CD4-positive, alpha-beta T cell treated with Interferon gamma for 1 hour (primary cell): ENCODE measurements at places on chromosomes 2 and 18.

GRCh38 chr18:41449612-41450011 is 505.4 kb upstream of the PIK3C3 start:
- no peak for DNase-seq

GRCh38 chr2:60260639-60261296 is 292.7 kb downstream of the BCL11A start:
- no peak for DNase-seq

GRCh38 chr2:225290757-225291400 is 108.6 kb upstream of the NYAP2 start:
- DNase-seq, result no peak

GRCh38 chr2:200749631-200750322 is 61.9 kb upstream of the BZW1 start:
- no peak for DNase-seq

DNA sequence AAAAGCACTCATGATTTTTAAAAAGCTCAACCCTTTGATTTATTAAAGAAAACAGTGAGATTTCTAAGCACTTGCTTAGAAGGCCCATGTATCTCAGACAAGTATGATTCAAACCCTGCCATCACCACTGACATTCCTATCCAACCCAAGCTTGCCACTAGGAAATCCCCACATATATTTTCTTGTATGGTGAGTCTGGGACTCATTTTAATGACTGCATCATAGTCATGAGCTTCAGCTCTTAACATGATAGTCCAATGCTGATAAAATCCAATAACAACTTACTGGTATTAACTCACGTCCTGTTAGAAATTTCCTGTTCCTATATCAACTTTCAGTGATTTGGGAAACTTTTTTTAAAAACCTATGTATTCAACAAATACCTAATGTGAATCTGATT is 39.4 kb upstream of the NCKAP5 start:
- no peak for DNase-seq

DNA sequence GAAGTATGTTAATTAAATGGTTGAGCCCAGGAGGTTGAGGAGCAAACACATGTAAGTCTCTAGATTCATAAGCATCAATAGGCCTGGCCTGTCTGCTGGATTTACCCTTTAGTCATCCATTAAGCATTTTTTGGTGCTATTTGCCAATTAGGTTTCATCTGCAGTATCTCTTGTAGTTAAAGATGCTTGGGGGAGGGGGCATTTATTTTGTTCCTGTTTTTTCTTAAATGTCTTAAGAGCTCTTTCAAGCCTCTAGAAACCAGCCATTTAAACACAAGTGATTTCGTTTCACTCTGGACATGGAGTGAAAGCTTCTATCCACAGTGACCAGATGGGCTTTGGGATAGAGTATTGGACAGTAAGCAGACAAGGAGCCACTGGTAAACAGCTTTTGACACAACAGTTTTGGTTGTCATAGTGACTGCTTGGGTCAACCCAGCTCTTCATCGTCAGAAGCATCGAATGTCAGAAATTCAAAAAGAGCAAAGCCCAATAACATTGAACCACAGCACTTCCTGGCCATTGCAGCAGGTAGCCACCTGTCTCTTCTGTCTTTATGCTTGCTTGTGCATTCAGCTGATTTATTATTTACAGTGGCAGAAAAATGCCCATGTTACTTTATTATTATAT is 4.9 kb downstream of the QPCT start:
- no peak for DNase-seq

- DNase-seq, result no peak
Observed at GRCh38 chr2:9232886-9233285, 26.3 kb downstream of the ASAP2 start.

DNA sequence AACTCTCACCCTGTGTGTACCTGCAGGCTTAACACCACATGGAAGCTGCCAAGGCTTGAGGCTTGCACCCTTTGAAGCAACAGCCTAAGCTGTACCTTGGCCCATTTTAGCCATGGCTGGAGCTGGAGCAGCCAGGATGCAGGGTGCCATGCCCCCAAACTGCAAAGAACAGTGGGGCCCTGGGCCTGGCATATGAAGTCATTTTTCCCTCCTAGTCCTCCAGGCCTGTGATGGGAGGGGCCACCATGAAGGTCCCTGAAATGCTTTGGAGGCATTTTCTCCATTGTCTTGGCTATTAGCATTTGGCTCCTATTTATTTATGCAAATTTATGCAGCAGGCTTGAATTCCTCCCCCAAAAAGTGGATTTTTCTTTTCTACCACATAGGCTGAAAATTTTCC is 238.4 kb downstream of the CDCA7 start:
- DNase-seq, result no peak

- DNase-seq, result no peak
Observed at GRCh38 chr2:224302952-224303351, 99.0 kb downstream of the FAM124B start.

- DNase-seq, result no peak
Observed at GRCh38 chr18:2606335-2606734, 35.0 kb downstream of the NDC80 start.

DNA sequence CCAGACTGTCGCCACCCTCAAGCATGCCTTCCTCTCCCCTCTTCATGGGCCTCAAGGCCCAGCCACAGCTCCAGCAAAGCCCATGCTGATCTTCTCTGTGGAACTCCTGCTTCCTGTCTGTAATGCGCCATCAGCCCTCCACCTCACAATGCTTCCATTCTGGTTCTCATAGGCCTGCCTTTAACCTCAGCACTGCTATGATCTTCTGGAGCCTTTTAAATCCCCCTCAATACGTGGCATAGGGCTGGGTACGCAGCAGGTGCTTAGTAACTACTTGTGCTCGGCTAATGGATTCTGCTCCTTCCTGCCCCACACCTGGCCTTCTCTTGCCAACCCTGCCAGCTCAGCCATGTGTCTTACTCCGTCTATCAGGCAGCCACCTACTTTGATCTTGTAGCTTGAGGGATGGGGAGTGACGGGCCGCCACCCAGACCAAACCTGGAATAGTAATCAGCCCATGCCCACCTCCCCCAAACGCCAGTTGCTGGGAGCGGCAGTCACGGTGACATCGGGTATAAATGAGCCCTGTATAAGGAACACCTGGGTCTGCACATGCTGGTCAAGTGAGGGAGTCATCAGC is 106.7 kb upstream of the MCFD2 start:
- DNase-seq, result no peak

GRCh38 chr18:48819276-48819675 is 131.5 kb downstream of the SMAD7 start:
- no peak for DNase-seq

GRCh38 chr2:60295636-60295962 is 257.9 kb downstream of the BCL11A start:
- DNase-seq, result no peak

- DNase-seq, result no peak
Observed at GRCh38 chr2:69216535-69217332, 170.3 kb downstream of the GFPT1 start.

GRCh38 chr18:41126541-41127235 is 828.3 kb upstream of the PIK3C3 start:
- no peak for DNase-seq

DNA sequence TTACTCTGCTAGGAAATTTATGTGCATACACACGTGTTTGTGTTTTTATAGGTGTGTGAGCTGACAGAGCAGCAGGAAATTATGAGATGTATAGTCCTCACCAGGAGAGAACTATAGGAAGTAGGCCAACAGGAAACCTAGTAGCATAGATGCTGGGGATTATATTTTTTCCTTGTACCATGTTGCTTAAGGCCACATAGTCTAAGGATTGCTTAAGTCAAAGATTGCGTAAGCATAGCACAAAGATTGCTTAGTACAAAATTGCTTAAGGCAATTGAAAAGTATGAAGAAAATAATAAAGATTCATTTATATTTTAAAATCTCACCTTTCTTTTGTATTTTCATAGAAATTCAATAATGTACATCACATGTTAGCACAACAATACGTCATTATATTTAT is 18.7 kb upstream of the CCDC102B start:
- DNase-seq, result no peak

- DNase-seq, result no peak
Observed at GRCh38 chr2:192196421-192197194, 1.9 kb upstream of the TMEFF2 start.

GRCh38 chr2:57397550-57398360 is 648.9 kb upstream of the VRK2 start:
- no peak for DNase-seq

DNA sequence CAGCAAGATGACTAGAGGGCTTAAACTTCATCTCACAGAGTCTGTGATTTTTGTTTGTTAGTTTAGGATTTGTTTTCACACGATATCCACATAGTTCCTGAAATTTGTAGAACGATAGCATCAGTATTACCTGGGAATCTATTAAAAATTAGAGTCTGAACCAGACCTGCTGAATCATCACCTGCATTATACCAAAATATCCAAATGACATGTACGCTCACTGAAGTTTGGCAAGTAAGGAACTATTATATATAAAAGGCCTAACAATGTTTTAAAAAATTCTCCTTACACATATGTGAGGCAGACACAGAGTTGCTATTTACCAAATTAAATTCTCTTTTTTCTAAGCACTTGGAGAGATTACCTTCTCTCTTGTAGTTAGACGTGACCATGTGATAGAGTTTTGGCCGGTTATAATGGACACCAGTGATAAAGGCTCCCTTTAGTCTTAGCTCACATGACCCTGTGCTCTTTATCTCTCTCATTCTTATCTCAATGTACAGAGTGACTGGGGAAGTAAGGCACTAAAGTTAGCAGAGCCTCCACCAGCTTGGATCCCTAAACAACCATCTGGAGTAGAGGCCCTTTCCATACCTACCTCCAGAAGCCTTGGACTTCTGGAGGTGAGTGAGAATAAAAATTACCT is 363.1 kb downstream of the DSC3 start:
- no peak for DNase-seq

GRCh38 chr2:95310216-95310615 is 13.1 kb downstream of the KCNIP3 start:
- no peak for DNase-seq

DNA sequence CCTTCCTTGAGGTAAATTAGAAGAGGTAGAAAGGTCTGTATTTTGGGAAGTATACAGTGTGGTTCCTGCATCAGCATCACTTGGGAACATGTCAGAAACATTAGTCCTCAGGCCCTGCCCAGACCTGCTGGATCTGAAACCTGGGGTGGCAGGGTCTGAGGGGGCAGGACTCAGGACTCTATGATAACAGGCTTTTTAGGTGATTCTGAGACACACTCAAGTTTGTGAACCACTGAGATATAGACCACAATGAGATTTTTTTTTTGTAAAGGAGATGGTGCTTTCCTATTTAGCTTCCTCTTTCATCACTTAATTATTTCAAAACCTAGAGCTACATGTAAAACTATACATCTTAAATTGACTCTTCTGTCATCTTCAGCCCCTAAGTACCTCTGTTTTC is 262.7 kb upstream of the SPOPL start:
- DNase-seq, result no peak

GRCh38 chr2:145049475-145049874 is 529.6 kb upstream of the ZEB2 start:
- DNase-seq, result no peak

DNA sequence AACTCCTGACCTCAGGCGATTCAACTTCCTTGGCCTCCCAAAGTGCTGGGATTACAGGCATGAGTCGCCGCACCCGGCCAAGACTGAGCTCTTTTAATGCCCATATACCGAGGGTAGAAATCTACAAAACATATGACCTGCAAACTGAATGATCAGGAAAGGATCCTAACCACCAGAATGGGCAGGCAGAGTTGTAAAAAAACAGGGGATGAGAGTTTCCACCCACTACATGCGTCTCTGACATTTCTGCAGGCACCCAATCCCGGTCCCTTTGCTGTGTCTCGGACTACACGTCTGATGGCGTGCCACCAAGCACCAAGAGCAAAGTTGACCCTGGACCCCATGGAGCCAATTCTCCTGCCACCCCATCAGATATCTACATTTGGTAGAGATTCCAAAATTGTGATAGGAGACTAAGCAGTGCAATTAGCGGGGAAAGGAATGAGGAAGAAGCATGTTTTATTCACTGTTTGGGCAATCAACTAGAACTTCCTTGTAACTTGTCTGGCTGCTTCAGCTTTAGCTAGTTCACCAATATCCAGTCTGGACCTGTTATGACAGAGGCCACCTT is 74.1 kb downstream of the ATP8B1 start:
- no peak for DNase-seq

GRCh38 chr18:67813380-67814028 is 297.0 kb upstream of the DSEL start:
- no peak for DNase-seq

DNA sequence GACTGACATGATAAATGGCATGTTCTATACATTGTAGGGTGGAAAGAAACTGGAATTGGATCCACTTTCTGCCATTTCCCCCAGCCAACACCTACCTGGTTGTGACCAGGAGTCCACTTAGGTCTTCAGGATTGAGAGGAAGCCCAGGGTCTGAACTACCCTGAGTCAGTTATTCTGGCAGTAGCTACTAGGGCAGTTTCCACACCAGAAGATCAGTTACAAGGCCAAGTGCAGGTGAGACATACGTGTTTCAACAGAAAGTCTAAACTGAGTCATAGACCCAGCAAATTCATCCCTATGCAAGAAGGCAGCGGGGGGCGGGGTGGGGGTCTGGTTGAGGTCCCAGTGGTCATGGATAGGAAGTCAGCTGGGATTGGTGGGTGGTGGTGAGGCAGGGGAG is 21.9 kb downstream of the ANTXR1 start:
- no peak for DNase-seq

DNA sequence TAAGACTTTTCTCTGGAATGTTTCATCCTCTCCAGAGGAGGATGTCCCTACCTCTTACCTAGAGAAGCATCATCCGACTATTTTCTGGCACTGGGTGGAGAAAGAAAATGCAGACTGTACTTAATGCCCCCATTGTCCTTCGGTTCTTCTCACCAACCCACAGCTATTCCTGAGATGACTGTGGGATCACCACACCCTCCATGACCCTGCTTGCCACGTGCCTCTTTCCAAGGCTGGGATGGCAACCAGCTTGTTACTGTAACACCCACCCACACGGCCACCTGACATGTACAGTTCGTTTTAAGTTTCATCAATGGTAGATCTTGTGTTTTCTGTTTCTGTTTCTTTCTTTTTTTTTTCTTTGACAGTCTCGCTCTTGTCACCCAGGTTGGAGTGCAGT is 365.2 kb downstream of the FBXO15 start:
- no peak for DNase-seq

DNA sequence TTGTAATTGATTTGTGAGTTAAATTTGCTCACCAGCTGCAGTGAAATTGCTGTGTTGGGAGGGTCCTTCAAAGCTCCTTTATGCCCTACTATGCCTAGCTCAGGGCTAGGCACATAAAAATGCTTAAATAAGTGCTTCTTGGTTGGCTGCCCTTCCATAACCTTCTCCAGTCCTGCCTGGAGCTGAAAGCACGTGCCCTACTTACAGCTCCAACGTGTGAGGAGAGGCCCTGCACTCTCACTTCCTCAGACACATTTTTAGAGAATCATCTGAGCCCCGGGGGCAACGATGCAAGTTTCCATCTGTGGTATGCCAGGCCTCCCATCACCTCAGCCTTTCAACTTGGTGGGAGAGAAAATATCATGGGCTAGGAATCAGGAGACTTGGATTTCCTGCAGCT is 202.7 kb downstream of the BCL11A start:
- DNase-seq, result peak; percentile 40

DNA sequence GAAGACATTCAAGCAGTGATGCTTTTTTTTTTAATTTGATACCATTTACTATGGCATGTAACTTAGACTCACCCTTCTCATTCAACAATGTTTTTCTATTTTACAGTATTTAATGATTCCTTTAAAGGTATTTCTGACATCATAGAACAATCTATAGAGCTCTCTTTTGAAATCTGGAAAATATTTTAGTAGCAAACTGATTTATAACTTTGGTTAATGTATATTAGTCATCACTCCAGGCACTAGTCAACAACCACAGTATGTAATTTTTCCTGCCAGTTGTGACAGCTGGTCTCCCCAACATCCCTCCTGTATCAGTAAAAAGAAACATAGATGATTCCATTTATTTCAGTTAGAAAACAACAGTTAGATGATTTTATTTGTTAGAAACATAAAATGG is 122.9 kb downstream of the LCLAT1 start:
- no peak for DNase-seq
